ENCODE measurements at places on chromosomes 3 and 15.

GRCh38 chr3:156382458-156383346 is 172.2 kb downstream of the SSR3 start:
- DNase-seq: peak; percentile 34

DNA sequence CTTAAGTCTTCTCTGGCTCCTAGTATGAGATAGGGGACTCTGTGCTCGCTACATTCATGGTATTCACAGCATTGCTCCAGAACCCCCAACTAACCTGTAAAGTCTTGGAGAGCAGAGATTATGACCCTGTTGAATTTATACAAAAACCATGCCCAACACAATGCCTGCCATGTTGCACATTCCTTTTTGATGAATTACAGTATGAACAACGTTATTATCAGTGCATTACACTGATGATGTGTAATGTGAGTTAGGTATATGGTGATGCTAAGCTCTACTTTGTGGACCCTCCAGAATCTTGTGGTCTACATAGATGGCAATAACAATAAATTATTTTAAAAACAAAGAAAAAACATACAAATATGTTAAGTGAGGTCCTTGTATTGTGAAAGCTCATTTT is 64.3 kb downstream of the EOMES start:
- no peak for DNase-seq

GRCh38 chr15:40069178-40070165 is 30.5 kb upstream of the SRP14 start:
- DNase-seq: peak; percentile 95

GRCh38 chr3:83894223-83894622 is 1064.6 kb upstream of the CADM2 start:
- no peak for DNase-seq

GRCh38 chr15:99409097-99409473 is 156.7 kb upstream of the MEF2A start:
- peak; percentile 72 for DNase-seq

- no peak for DNase-seq
These were observed 242.1 kb upstream of the TLE3 start for GRCh38 chr15:70339571-70340493.

DNA sequence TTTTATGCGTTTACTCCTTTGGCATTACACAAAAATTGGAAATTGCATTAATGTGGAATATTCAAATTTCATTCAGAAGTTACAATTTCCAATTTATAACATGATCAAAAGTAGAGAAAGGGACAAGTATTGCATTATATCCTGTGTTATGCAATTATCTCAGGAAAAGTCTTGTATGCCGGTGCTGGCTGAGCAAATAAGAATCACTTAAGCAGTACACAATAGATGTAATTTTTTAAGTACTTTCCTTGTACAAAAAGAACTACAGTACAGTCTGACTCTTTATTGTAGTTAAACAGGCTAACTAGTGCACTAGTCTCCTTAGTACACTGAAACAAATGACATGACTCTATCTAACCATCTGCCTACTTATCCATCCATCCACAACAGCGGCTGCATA is 493.2 kb upstream of the KCNMB2 start:
- no peak for DNase-seq
